GDM1 (cell line): ENCODE measurements at places on chromosomes 11 and 22.

DNA sequence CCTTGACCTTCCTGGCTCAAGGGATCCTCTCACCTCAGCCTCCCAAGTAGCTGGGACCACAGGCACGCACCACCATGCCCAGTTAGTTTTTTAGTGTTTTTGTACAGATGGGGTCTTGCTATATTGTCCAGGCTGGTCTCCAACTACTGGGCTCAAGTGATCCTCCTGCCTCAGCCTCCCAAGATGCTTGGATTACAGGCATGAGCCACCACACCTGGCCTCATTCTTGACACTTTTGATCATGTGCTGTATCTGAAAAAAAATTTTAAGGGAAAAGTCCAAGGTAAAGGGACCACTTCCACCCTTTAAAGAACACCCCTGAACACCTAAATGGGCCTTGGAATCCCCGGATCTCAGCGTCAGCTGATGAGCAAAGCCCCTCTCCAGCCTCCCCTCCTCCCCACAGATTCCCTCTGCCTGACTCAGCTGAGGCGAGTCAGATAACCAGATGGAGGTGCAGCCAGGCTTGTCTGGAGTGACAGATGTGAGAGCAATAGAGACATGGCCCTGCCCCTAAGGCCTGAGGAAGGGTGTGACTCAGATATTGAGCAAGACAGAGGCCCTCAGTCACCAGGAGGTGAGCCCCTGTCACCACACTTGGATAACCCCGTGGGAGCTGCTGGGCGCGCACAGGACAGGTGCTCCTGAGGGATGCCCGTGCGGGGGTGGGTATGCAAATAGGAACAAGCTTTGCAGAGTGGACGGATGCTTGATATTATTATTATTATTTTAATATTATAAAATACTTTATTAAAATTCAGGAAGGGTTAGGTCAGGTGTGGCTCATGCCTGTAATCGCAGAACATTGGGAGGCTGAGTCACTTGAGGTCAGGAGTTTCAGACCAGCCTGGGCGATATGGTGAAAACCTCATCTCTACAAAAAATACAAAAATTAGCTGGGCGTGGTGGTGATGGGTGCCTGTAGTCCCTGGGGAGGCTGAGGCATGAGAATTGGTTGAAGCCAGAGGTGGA, 5.0 kb upstream of the CCDC88B start:
- DNase-seq: peak; percentile 74

GRCh38 chr11:47212938-47213337, 1.8 kb upstream of the DDB2 start:
- DNase-seq: no peak

GRCh38 chr11:119501777-119502405, 78.9 kb upstream of the THY1 start:
- DNase-seq: no peak

DNA sequence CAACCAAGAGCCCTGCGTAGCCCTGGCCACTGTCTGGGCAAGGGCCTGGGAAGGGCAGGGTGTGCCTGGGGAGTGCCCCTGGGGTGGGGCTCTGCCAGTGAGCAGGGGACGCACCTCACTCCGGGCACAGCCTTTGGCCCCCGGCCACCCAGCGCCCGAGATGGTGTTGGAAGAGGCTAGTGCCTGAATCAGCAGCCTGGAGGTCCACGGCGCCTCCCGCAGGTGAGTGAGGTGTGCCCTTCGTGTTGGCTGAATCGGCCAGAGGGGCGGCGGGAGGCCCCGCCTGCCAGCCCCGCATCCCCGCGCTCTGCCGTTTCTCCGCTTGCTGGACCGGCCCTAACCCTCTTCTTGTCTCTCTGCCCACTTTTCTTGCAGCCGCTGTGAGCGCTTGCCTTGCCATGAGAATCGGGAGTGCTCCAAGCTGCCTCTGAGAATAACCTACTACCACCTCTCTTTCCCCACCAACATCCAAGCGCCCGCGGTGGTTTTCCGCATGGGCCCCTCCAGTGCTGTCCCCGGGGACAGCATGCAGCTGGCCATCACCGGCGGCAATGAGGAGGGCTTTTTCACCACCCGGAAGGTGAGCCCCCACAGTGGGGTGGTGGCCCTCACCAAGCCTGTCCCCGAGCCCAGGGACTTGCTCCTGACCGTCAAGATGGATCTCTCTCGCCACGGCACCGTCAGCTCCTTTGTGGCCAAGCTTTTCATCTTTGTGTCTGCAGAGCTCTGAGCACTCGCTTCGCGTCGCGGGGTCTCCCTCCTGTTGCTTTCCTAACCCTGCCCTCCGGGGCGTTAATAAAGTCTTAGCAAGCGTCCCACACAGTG, 60.1 kb downstream of the FBLN1 start:
- DNase-seq: no peak

DNA sequence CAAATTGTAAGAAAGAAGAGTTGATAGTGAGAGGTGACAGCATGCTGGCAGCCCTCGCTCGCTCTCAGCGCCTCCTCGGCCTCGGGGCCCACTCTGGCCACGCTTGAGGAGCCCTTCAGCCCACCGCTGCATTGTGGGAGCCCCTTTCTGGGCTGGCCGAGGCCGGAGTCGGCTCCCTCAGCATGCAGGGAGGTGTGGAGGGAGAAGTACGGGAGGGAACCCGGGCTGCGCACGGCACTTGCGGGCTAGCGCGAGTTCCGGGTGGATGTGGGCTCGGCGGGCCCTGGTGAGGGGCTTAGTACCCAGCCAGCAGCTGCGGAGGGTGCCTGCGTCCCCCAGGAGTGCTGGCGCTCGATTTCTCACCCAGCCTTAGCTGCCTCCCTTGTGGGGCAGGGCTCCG, 539.7 kb upstream of the CCDC179 start:
- no peak for DNase-seq

- no peak for DNase-seq
These were observed 639 bp downstream of the TRIOBP start for GRCh38 chr22:37697538-37697835.

- DNase-seq: no peak
These were observed 68.9 kb upstream of the HEPHL1 start for GRCh38 chr11:93952082-93952780.

GRCh38 chr11:15828215-15828853, 528.0 kb downstream of the SOX6 start:
- DNase-seq: no peak

- no peak for DNase-seq
These were observed 38.3 kb downstream of the MADD start for GRCh38 chr11:47308050-47308823.

- DNase-seq: no peak
These were observed 189.8 kb downstream of the JRKL start for GRCh38 chr11:96579656-96580055.

- DNase-seq: no peak
These were observed 2.6 kb downstream of the C11orf21 start for GRCh38 chr11:2298795-2299761.

DNA sequence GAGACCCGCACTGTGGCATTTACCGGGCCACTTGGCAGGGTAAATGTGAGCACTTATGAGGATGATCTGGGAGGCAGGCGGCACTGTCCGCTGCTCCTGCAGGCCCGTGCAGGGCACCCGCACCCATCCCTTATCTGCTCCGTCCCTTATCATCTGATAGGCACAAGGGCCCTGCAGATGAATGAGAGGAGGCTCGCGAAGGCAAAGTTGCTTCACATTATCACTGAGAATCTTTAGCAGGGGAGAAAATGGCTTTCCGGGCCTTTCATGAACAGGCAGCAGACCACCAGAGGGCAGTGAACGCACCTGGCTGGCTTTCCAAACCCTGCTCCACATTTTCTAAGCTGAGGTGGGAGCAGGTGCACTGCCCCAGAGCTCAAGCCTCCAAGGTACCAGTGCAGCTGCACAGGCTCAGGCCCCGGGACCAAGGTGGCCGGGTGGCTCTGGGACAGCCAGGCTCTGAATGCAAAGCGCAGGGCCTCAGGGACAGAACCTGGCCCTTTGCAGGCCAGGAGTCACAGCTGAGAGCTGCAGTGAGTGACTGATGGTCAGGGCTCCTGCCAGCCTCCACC, 165.6 kb downstream of the SHANK2 start:
- no peak for DNase-seq

DNA sequence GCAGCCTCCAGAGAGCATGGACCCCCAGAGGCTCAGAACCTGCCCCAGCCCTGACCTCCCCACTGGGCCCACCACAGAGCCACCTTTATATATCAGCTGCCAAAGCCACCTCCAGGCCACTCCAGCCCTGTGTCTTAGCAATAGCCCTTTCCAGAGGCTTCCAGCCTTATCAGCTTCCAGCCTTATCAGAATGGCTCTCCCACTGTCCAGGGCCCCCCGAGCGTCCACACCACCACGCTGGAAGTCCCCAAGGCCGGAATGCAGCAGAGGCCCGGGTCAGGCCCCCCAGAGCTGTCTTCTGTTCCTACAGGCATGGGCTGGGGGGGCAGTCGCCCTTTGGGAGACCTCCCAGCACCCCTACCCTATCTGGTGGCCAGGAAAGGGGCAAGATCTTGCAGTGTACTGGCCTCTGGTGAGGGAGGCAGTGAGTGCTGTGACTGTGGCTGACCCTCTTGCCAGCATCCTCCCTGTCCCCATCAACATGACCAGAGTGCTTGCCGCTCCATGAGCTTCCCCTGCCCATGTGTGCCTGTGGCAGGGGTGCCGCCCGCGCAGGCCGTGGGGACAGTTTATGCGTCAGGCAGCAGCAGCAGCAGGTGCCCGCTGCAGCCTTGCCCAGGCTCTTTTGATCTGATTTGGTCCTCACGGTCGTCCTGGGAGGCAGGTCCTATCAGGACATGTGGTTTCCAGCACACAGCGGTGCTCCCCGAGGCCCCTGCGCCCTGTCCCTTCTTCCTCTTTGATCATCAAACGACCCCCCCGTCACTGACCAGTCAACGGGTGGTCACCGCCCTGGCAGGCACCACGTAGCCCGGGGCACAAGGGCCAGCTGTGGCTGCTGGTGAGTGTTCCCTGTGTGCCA, 15.9 kb downstream of the OSBPL5 start:
- DNase-seq: no peak

- DNase-seq: no peak
These were observed 505 bp downstream of the NUDT22 start for GRCh38 chr11:64226507-64227051.

DNA sequence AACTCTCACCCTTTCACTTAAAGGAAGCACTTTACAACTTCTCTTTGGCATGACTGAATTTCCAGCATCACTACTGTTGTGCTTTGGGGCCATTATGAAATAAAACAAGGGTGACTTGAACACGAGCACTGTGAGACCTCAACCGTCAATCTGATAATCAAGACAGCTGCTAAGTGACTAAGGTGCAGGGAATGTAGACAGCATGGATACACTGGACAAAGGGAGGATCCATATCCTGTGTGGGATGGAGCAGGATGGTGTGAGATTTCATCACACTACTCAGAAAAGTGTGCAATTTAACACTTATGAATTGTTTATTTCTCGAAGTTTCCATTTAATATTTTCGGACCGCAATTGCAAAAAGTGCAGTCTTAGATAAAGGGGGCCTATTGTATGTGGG, 16.1 kb upstream of the EXPH5 start:
- DNase-seq: no peak

DNA sequence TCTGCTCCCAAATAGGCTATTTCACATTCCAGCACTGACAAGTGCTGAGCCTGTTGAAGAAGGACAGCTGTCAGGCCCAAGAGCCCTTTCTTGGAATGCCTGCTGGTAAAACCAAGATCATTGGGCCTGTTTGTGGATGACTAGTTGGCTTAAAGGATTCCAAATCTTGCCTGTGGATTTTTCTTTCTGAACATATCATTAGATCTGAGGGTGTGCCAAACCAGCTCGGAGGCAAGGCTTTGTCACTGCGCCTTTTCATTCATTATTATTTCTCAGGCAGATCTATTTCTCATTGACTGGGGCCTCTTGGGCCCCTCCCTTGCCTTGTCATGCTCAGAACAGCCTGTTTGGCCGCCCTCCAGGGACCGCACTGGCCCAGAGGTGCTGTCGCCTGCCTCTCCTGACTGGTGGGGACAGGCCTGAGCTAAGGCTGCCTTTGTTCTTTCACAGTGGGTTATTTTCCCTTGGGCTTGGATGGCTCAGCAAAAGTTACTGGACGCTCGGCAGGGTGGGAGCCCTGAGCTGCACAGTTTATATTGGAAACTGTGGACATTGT, 222.7 kb upstream of the SESN3 start:
- DNase-seq: no peak
